Transverse colon (tissue), 4 donors: ENCODE measurements at places on chromosomes 12 and 14.
A peak's percentile ranks its signal among the peaks of the same experiment; 100 is the strongest.

DNA sequence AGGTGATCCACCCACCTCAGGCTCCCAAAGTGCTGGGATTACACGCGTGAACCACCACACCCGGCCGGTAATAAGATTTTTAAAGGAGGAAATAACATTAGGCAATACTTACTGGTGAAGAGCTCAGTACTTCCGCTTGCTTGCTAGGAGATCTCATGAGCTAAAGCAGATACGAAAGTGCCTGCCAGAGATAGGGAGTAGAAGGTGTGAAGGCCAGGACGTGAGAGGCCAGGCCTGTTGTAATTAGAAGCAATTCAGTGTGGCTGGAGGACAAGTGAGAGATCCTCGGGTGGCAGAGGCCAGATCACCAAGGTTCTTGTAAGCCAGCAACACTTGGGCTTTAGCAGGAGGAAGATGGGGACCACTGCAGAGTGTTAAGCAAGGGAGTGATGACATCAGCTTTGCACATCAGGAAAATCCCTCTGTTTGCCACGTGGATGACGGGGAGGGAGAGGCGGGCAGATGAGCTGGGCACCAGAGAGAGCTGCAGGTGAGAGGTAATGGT is 7.6 kb downstream of the TECPR2 start:
- no peak for DNase-seq

GRCh38 chr12:34358198-34358597 is 335.9 kb downstream of the ALG10 start:
- DNase-seq, result no peak

DNA sequence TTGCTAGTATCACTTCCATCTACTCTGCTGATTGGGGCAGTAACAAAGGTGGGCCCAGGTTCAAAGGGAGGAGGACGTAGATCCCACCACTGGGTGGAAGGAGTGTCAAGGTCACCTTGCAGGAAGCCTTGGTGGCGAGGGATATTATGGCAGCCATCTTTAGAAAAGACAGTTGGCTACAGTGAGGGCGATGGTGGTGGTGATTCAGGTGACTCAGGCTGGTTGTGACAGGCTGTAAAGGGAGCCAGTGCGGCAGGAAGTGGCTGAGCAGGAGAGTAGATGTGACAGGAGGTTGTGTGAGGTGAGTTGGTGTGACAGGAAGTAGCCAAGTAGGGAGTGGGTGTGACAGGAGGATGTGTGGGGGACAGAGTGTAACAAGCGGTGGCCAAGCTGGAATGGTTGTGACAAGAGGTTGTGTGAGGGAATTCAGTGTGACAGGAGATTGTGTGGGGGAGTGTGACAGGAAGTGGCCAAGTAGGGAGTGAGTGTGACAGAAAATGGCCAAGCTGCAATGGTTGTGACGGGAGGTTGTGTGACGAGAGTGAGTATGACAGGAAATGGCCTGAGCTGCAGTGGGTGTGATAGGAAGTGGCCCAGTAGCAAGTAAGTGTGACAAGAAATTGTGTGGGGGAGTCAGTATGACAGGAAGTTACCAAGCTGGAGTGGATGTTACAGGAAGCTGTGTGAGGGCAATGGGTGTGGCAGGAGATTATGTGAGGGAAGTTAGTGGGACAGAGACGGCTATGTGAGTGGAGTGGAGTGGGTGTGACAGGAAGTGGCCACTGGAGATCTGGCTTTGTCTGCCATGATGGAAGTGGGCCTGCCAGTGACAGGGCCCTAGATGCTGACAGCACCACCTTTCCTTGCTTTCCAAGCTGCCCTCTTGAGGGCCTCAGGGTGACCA is 136.5 kb upstream of the MYL2 start:
- peak; percentile 22 for DNase-seq

DNA sequence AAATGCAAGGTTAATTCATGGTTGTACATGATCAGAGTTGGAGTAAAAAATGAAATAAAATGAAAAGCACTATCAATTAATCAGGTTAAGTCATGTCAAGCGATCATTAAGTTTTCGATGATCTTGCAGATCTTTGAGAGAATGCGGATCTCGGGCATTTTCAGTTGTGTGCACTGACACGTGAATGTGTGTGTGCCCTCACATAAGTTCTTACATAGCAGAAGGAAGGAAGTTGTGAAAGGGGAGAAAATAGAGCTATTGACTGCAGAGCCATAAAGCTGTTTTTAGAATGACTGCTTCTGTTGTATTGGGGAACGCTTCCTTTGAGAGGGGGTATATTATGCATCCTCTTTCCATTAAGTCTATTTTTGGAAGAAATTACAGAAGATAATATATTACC is 101.3 kb downstream of the HMGA2 start:
- no peak for DNase-seq

DNA sequence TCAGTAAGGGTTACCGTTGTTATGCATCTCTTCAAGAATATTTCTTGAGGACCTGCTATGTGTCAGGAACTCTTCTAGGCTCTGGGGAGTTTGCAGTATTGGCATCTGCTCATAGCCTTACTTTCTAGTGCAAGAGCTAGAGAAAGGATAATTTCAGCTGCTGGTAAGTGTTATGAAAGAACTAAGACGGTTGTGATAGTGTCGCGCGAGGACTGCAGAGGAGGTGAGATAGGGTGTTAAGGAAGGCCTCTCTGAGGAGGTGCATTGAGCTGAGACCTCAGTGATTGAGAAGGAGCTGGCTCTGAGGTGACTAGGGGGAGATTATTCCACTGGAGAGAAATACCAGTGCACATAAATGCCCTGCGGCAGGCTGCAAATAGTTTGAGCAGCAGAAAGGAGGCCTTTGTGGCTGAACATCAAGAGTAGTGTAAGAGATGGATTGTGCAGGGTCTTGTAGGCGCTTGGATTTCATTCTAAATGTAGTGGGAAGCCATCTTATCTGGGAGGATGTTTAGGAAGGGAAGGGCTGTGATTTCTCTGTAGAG is 824 bp downstream of the DDX55 start:
- DNase-seq, result no peak
